ENCODE measurements at places on chromosomes 12 and 14.
A peak's percentile ranks its signal among the peaks of the same experiment; 100 is the strongest.

GRCh38 chr12:84785951-84786350 is 126.6 kb downstream of the SLC6A15 start:
- no peak for DNase-seq

DNA sequence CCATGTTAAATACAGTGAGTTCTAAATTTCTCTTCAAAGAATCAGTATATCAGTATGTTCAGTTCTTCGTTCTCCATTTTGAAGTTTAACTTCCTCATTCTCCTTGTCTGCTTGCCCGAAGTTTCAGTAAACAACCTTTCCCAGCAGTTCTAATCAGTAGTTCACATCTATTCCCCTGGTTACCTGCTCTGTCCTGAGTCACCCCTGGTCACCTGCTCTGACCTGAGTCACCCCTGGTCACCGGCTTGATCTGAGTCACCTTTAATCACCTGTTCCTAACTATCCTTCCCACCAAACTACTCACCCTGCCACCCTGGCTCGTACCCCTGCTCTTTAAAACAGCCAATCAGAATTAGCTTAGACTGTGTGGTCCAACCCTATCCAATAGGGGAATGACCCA is 9.4 kb upstream of the OR10G3 start:
- DNase-seq: no peak

GRCh38 chr12:25469368-25469767 is 83.7 kb downstream of the LMNTD1 start:
- no peak for DNase-seq

DNA sequence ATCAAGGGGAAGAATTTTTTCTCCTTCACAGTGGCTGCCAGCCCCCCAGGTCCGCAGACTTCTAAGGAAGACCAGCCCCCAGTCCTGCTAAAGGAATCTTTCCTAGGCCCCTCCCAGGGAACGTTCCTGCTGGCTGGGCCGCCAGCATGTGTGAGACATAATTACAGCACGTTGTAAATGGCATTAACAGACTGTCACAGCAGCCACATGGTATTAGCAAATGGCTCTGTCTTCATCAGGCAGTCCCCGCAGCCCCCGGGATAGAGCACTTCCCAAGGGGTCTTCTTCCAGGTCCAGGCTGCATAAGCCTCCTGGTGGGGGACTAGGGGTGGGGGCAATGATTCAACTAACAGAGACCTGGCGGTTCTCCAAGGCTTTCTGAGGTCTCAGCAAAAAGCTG is 34.9 kb upstream of the FAM222A start:
- DNase-seq: no peak

- DNase-seq: no peak
These were observed 2.5 kb upstream of the SMARCD1 start for GRCh38 chr12:50082644-50083043.

DNA sequence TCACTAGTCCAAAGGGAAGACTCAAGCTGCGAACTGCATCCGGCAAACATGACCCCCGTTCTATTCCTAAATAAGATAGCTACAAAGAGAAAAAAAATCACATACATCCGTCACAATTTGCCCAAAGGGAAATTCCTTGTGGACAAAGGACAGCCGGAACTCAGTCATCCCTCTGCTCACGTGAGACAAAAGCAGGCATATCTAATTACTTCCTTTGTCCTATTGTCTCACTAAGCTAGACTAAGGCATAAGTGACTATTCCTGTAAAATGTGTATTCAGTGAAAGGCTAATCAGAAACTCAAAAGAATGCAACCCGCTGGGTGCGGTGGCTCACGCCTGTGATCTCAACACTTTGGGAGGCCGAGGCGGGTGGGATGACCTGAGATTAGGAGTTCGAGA is 27.2 kb upstream of the NINJ2 start:
- no peak for DNase-seq

GRCh38 chr14:33566082-33566481 is 384.8 kb downstream of the EGLN3 start:
- DNase-seq: no peak

- peak; percentile 20 for DNase-seq
These were observed 158.0 kb downstream of the SLC5A8 start for GRCh38 chr12:101051901-101052550.
